ENCODE measurements at places on chromosomes 2 and 18.

DNA sequence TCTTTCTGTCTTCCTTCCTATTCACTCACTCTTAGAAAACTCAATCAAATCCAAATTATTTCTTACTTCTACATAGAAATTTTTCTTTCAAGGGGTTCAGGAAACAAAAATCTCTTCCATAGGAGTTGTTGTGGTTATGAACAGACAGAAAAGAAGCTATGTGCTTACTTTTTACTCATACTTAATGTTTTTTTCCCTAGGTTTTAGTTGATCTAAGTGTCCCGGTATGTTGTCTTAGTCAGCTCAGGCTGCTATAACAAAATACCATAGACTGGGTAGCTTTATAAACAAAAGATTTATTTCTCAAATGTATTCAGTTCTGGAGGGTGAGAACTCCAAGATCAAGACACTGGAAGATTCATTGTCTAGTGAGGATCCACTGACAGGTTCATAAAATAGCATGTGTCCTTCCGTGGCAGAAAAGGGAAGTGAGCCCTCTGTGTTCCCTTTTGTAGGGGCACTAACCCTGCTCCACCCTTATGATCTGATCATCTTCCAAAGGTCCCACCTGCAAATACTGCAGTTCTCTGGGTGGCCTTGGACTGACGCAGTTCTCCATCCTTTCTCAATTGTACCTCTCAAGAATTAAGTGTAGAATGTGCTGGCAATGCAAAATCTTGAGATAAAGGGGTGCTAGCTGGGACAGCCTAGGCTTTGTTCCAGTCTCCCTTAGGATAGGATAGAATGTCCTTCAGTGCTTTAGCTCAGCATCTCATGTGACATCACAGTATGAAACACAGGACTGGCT lies 14.4 kb upstream of the VRK2 start:
- DNase-seq = no peak

- no peak for DNase-seq
These were observed 226.4 kb upstream of the MYT1L start for GRCh38 chr2:2557475-2557874.

- no peak for DNase-seq
These were observed 571.9 kb downstream of the CPS1 start for GRCh38 chr2:211128287-211128686.

DNA sequence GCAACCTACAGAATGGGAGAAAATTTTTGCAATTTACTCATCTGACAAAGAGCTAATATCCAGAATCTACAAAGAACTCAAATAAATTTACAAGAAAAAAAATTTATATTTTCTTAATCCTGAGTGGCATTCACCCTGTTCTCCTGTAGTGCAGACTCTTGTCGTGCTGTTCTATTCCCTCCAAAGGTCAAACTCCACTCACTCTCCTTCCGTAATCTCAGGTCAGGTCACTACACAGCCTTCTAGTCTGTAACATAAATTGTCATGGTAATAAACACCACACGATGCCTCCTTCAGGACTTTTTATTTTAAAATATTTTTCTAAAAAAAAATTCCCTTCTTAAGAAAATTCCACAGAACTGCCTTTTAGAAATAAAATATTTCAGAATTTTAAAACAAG lies 417.9 kb upstream of the GCFC2 start:
- no peak for DNase-seq

GRCh38 chr18:47248604-47249313 lies 2.7 kb downstream of the SKOR2 start:
- no peak for DNase-seq

DNA sequence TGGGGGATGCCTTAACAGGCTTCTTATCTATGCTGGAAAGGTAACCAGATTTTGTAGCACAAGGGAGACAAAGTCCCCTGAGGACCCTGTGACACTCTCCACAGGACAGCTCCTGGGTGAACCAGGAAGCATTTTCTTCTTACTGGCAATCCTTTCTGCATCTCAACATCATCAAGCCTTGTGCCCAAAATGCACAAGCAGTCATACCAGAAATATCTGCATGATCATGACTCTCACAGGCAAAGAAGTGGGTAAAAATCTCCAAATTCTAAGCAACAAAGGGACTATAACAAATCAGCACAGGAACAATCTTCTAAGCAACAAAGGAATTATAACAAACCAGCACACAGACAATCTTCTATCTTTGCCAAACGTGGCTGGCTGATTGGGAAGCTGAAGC lies 99.1 kb upstream of the CD226 start:
- no peak for DNase-seq

Measured in smooth muscle cell of the brain vasculature (primary cell).